ENCODE measurements at places on chromosomes 12 and 14.

GRCh38 chr12:116665666-116666304 is 72.1 kb downstream of the SPRING1 start:
- DNase-seq = no peak

DNA sequence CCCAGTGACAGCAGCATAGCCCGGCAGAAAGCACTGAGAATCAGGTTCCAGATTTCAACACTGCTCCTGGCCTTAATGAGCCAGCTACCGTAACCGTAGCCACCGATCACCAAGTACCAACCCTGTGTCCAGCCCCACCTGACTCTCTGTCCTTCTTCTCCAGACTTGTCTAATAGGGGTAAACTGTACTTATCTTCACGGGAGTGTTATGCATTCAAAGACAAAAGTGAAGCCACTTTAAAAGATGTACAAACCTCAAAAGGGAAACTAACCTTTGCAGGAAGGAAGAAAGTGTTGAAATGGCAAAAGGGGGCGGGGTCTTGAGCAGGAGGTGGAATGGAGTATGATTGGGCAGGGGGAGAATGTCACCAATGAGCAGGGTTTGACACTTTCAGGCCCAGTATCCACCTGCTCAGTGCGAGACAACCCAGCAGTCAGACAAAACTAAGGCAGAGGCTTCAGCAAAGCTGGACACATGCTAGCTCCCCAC is 226.1 kb downstream of the CHST11 start:
- peak; percentile 60 for DNase-seq

DNA sequence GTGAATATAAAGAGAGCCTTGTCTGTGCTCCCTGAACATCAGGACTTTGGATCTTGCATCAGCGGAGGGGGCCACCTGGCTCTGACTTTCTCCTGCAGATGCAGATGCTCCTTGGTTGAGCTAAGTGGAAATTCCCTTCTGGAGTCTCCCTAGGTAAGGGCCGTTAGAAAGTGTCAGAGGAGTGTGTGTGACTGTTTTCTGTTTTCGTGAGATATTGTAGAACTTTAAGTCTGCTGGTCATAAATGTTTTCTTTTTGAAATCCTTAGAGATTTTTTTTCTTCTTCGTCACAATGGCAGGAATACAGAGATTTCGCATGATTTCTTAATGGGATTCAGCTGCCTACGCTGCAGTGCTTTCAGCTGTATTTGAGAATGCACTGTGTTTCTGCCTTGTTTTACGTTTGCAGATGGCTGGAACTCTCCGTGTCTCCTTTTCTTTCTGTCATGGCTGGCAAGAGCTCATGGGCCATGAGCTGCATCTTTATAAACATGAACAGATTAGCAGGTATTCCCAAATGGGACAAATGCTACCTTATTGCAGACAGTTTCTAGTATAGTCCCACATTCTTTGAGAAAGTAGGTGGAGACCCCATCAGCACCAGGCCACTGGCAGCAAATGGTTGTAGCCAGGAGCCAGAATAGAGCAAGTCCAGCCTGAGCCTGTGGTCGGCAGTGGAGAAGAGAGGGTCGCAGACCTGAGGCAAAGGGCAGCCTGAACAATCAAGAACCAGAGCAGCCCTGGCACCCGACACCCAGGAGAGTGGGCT is 76.2 kb upstream of the FRMD6 start:
- DNase-seq = no peak

- DNase-seq = no peak
Measured at GRCh38 chr12:11070999-11071398, 8.9 kb upstream of the TAS2R46 start.

GRCh38 chr12:44875417-44875953 is 630 bp downstream of the NELL2 start:
- DNase-seq = no peak

GRCh38 chr12:3928538-3929184 is 55.5 kb upstream of the PARP11 start:
- no peak for DNase-seq

DNA sequence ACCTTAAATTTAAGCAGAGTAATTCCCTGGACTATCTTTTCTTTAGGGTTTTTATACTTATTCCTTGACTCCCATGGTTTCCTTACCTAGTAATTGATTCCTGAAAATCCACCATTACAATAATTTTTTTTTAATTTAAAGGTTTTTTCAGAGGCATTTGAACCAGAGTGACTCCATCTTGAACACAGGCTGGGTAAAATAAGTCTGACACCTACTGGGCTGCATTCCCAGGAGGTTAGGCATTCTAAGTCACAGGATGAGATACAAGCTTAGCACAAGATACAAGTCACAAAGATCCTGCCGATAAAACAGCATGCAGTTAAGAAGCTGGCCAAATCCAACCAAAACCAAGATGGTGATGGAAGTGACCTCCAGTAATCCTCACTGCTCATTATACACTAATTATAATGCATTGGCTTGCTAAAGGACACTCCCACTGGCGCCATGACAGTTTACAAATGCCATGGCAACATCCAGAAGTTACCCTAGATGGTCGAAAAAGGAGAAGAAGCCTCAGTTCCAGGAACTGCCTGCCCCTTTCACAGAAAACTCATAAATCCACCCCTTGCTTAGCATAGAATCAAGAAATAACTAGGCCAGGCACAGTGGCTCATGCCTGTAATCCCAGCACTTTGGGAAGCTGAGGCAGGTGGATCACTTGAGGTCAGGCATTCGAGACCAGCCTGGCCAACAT is 53.6 kb downstream of the SLC25A21 start:
- no peak for DNase-seq
